Breast epithelium (tissue), 4 donors: ENCODE measurements at places on chromosomes 12 and 14. TPM values are rescaled to one million over a fixed set of nuclear protein-coding genes. Genes with fewer than 3 reads are reported as not detected.
A peak's percentile ranks its signal among the peaks of the same experiment; 100 is the strongest.

Gene LHX5
- not detected for total RNA-seq

Gene SLC17A8
- not detected for total RNA-seq

DNA sequence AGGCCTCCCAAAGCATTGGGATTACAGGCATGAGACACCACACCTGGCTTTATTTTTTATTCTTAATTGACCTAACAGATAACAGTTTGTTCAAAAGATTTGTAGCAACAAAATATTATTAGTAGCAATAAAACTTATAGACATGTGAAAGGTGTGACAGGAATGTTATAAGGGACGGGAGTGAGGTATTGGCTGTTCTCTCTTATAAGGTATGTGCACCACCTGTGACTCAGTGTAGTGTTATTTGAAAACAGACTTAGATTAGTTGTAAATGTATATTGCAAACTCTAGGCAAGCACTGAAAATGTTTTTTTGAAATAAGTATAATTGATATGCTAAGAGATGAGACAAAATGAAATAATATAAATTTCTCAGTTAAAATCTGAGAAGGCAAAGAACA, 57.8 kb downstream of the KLRG1 start:
- no peak overlapping the region for H3K4me3 ChIP-seq
- no peaks in the 10 kb centered on the region for H3K4me1 ChIP-seq
- H3K27me3 ChIP-seq, result no peaks in the 10 kb centered on the region
- H3K36me3 ChIP-seq, result no peaks in the 10 kb centered on the region

Gene FICD
- total RNA-seq, result 8.0 TPM

Gene CISTR
- total RNA-seq, result not detected

DNA sequence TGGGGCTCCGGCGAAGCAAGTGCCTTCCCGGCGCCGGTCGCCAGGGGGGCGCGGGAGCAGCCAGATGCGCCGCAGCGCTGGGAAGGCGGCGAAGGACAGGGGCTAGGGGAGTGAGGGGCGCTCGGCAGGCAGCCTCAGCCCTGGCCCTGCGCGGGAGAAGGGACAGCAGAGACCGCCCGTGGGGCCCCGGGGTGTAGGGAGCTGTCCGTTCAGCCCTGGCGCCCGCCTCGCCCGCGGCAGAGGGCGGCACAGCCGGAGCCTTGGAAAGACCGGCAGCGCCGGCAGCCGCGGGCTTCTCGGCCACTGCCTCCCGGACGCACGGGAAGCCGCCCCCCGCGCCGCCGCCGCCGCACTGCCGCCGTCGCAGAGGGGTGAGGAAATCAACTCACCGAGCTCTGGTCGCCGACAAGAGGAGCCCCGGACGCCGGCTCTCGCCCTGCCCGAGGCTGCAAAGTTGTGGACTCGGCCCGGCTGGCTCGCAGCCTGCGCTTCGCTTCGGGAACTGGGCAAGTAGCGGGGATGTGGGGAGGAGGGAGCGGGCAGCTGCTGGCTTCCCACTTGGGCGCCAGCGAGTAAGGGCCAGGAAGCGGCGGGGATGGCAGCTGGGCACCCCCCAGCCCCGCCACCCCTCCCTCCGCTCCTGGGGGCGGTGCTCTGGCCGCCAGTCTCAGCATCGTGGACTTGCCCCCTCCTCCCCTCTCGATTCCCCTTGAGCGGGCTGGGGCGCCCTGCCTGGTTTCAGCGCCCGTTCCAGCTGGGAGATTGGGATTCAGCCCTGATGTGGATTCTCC, at the start of gene ZDHHC22:
Gene ZDHHC22 (minus strand): TSS at position 578 of the 791 bp plus-strand sequence. CDS start 2,053 bp downstream, outside the sequence.
- H3K36me3 ChIP-seq, result no peaks in the 10 kb centered on the region
- peak within 1 kb of the TSS; percentile 61 for H3K4me3 ChIP-seq
- no peak within 1 kb of the TSS for H3K27ac ChIP-seq
- no peak for DNase-seq

GRCh38 chr12:105455261-105455660, 124.8 kb downstream of the C12orf75 start:
- no peaks in the 10 kb centered on the region for H3K36me3 ChIP-seq
- no peak overlapping the region for H3K27ac ChIP-seq
- no peaks in the 10 kb centered on the region for H3K27me3 ChIP-seq
- H3K4me1 ChIP-seq, result no peaks in the 10 kb centered on the region

- no peaks in the 10 kb centered on the region for H3K36me3 ChIP-seq
- H3K27me3 ChIP-seq, result no peaks in the 10 kb centered on the region
Measured at GRCh38 chr12:40616383-40616915, 75.8 kb upstream of the CNTN1 start.

Gene TBC1D30
- 11.9 TPM for total RNA-seq

DNA sequence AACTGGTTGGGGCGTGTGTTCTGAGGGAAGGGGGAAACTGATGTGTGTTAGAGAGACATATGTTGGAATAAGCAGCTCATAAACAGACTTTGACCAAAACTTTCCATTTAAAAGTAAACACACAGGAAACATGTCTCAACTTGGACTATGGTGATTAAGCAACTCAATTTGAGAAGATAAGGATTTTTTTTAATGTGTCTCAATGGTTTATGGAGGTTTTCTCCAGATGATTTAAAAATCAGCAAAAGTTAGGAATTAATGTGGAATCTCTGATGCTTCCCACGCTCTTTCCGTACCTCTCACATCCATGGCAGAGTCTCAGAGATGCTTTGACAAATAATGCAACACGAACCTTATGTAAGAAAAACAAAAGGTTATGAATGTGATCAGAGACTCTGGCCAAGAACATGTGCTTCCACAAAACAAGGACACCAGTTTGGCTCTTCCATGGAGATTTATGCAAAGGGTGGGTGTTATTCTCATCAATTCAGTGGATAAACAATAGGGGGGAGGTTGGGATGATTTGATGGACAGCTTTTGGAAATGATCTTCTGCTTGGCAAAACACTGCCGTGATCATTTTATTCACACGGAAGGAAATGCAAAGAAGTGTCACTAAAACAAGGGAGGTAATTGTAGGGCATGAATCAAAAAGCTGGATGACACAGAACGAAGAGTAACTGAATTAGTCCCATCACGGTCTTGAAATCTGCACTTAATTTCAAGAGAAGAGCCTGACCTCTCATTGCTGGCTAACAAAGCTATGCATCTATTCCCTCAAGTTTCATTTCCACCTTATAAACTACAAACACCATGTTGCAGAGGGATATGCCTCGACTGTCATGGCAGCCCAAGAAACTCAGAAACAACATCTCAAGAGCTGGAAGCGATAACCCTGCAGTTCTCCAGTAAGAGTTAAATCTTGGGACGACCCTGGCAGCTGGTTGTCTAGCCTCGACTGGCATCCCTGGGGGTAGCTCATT, 76.5 kb downstream of the FOXN3 start:
- peak overlapping the region; percentile 80 for H3K27ac ChIP-seq
- DNase-seq, result no peak
- H3K27me3 ChIP-seq, result no peaks in the 10 kb centered on the region

DNA sequence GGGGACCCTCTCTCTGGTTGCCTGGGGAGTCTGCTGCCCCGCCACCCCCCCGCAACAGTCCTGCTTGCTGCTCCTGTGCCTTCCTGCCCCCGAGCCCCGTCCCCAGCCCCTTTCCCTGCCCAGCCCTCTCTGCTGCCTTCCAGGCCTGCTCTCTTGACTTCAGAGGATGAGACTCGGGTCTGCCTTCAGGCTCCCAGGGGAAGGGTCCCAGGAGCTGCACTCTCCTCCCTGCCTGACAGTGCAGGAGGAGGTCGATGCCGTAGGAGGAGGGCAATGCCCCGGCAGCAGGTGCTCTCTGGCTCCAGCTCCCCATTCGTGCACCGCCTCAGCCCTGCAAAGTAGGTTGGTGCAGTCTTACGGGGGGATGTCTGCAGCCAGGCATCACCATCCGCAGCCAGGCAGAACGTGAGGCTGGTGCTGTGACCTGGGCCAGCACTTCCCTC, 185.1 kb upstream of the C14orf180 start:
- H3K36me3 ChIP-seq, result no peaks in the 10 kb centered on the region
- no peaks in the 10 kb centered on the region for H3K4me1 ChIP-seq
- no peak overlapping the region for H3K27ac ChIP-seq
- H3K27me3 ChIP-seq, result no peaks in the 10 kb centered on the region
- H3K4me3 ChIP-seq, result no peak overlapping the region
- DNase-seq, result no peak

DNA sequence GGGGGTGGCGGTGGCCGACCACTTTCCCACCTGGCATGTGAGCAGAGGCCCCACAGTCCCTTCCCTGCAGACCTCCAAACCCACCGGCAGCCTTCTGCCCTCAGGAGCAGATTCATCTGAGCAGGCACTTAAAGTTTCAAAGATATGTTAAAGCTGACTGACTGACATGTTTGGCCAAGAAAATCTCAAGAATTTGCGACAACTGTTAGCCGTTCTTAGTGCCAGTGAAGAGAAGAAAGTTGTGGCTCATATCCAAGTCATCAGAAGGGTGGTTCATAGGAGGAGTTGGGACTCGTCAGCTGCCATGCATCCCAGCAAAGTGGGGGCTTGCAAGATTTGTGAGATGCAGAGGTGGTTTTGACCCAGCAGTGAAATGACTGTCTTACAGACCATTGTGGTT, 27.2 kb downstream of the ELK3 start:
- peak; percentile 7 for DNase-seq
- no peaks in the 10 kb centered on the region for H3K36me3 ChIP-seq
- H3K27me3 ChIP-seq, result no peaks in the 10 kb centered on the region

GRCh38 chr14:64060648-64061096, 207.9 kb downstream of the SYNE2 start:
- H3K4me3 ChIP-seq, result no peak overlapping the region
- no peak for DNase-seq
- no peaks in the 10 kb centered on the region for H3K4me1 ChIP-seq
- no peaks in the 10 kb centered on the region for H3K27me3 ChIP-seq
- no peak overlapping the region for H3K27ac ChIP-seq

Gene PLEKHD1
- total RNA-seq, result 2.0 TPM

Gene NAA25
- total RNA-seq, result 37.0 TPM

DNA sequence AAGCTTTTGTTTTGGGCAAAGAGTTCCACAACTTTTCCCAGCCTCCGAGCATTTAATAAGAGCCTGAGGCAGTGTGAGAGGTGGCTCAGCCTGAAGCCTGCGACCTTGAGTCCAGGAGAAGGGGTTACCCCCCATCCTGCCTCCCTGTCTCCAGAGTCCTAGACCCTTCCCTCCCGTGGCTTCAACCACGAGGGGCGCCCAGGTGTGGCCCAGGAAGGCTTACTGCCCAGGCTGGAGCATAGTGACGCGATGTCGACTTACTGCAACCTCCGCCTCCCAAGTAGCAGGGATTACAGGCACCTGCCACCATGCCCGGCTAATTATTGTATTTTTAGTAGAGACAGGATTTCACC, 641 bp downstream of the LRRC43 start:
- H3K4me1 ChIP-seq, result no peaks in the 10 kb centered on the region
- no peaks in the 10 kb centered on the region for H3K27me3 ChIP-seq
- no peak overlapping the region for H3K27ac ChIP-seq
- H3K4me3 ChIP-seq, result peak overlapping the region; percentile 77

- no peaks in the 10 kb centered on the region for H3K4me1 ChIP-seq
- H3K27ac ChIP-seq, result peak overlapping the region; percentile 17
- no peaks in the 10 kb centered on the region for H3K36me3 ChIP-seq
- no peak for DNase-seq
Measured at GRCh38 chr14:65421201-65421981, 8.9 kb downstream of the FUT8 start.

GRCh38 chr14:71498212-71498611, 434.0 kb upstream of the RGS6 start:
- H3K4me1 ChIP-seq, result no peaks in the 10 kb centered on the region
- H3K27ac ChIP-seq, result no peak overlapping the region

DNA sequence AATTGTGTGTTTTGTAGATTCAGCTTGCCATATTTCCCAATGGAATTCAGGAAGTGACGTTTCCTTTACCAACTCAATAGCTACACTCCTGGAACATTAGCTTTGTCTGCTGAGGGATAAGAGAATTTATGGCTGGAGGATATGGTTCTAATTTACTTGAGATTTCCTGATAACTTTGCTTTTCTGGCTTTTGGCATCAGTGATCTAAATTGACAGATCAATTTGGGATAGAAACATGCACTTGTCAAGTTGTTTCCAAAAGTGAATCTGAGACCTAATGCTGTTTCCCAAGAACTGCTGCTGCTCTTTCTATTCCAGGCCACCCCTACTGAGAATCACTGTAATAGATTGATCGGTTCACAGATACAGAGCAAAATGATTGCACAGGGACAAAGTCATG, 43.2 kb downstream of the MGAT4C start:
- H3K27me3 ChIP-seq, result no peaks in the 10 kb centered on the region
- DNase-seq, result no peak
- H3K4me1 ChIP-seq, result no peaks in the 10 kb centered on the region
- H3K4me3 ChIP-seq, result no peak overlapping the region
- H3K27ac ChIP-seq, result no peak overlapping the region

- peak overlapping the region; percentile 99 for H3K4me3 ChIP-seq
- H3K36me3 ChIP-seq, result no peaks in the 10 kb centered on the region
- no peaks in the 10 kb centered on the region for H3K27me3 ChIP-seq
- DNase-seq, result no peak
Measured at GRCh38 chr14:22837750-22838538, 1.6 kb downstream of the MMP14 start.

DNA sequence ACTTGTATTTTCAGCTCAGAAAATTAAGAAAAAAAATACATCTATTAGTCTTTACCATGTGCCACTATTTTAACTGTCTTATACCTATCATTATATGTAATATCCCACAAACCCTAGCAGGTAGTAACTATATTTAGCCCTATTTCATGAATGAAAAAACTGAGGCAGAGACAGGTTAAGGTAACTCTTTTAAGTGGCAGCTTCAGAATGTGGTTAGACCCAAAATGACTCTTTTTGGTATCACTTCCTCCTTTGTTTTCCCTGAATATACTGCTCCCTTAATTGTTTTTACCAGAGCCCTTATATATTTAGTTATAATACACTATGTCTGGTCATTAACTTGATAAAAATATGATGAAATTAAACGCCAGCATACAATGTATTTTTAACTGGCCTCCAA, 235.6 kb upstream of the RPL10L start:
- no peaks in the 10 kb centered on the region for H3K27me3 ChIP-seq
- H3K4me3 ChIP-seq, result no peak overlapping the region
- no peak overlapping the region for H3K27ac ChIP-seq

Gene CLEC1B
- total RNA-seq, result not detected

DNA sequence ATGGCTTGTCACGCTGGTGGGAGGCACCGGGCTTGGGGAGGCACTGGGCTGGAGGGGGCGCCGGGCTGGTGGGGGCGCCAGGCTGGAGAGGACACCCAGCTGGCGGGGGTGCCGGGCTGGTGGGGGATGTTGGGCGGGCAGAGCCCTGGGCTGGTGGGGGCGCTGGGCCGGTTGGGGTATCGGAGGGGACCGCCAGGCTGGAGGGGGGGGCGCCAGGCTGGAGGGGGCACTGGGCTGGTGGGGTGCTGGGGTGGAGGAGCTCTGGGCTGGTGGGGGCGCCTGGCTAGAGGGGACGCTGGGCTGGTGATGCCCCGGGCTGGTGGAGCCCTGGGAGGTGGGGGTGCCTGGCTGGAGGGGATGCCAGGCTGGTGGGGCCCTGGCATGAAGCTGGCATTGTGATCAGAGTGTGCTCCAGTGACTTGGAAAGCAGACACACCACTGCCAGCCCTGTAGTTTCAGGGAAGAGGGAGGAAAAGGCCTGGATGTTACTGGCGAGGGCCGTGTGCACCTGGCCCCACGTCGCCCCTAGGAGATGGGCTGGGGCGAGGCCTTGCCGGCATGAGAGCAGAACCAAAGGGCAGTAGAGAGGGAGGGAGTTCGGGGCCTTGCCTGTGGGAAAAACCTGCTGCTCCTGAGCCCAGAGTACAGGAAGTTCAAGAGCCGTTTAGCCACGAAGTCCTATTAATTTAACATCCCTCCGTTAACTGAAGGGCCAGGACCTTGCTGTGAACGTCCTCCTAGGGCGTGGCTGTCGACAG, 13.1 kb downstream of the TEDC1 start:
- DNase-seq, result no peak
- no peaks in the 10 kb centered on the region for H3K36me3 ChIP-seq
- no peak overlapping the region for H3K27ac ChIP-seq
- no peaks in the 10 kb centered on the region for H3K27me3 ChIP-seq

Gene RNF212B
- total RNA-seq, result not detected

Gene KRT77
- total RNA-seq, result 0.48 TPM

GRCh38 chr14:50736932-50737419, 68.9 kb upstream of the SAV1 start:
- no peaks in the 10 kb centered on the region for H3K27me3 ChIP-seq
- no peaks in the 10 kb centered on the region for H3K36me3 ChIP-seq
- no peak for DNase-seq
- no peak overlapping the region for H3K4me3 ChIP-seq
